ENCODE measurements at places on chromosomes 7 and 10. TPM values are rescaled to one million over a fixed set of nuclear protein-coding genes. Genes with fewer than 3 reads are reported as not detected.

GRCh38 chr10:72016608-72017300, 52.6 kb downstream of the CHST3 start:
- H3K36me3 ChIP-seq, result peaks cover 1% of the 10 kb centered on the region
- DNase-seq, result no peak
- H3K4me1 ChIP-seq, result peaks cover 30% of the 10 kb centered on the region
- peak overlapping the region; percentile 67 for H3K27ac ChIP-seq

DNA sequence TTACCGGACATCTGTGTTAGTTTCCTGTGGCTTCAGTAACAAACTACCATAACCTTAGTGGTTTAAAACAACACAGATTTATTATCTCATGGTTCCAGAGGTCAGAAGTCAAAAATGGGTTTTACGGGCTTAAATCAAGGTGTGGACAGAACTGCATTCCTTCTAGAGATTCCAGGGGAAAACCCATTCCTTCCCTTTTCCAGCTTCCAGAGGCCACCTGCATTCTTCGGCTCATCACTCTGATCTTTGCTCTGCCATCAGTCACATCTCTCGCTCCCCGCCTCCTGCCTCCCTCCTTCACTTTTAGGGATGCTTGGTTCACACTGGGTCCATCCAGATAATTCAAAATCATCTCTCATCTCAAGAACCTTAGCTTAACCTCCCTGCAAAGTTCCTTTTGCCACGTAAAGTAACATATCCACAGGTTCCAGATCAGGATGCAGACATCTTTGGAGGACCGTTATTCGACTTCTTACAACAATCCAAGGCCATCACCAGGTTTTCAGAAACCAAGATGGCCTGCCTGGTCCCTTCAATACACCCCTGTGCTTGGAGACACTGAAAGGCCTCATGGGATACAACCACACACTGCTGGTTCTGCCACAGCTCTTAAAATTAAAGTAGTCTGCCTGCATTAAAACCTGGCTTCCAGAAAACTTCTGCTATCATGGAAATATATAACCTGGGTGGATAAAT, 225.9 kb upstream of the MYO3A start:
- peak; percentile 51 for DNase-seq
- no peaks in the 10 kb centered on the region for H3K36me3 ChIP-seq
- H3K27me3 ChIP-seq, result no peaks in the 10 kb centered on the region
- no peak overlapping the region for H3K27ac ChIP-seq
- no peaks in the 10 kb centered on the region for H3K4me1 ChIP-seq
- H3K4me3 ChIP-seq, result no peak overlapping the region

- no peak for DNase-seq
- H3K36me3 ChIP-seq, result no peaks in the 10 kb centered on the region
- peaks cover 12% of the 10 kb centered on the region for H3K27me3 ChIP-seq
- H3K4me3 ChIP-seq, result no peak overlapping the region
These were observed 1.9 kb downstream of the APBB1IP start for GRCh38 chr10:26440088-26440470.

GRCh38 chr7:64744680-64745079, 49.5 kb upstream of the ZNF138 start:
- no peaks in the 10 kb centered on the region for H3K27me3 ChIP-seq
- no peak for DNase-seq
- H3K4me3 ChIP-seq, result no peak overlapping the region
- no peaks in the 10 kb centered on the region for H3K36me3 ChIP-seq

- no peaks in the 10 kb centered on the region for H3K27me3 ChIP-seq
- no peaks in the 10 kb centered on the region for H3K36me3 ChIP-seq
- no peak for DNase-seq
- H3K4me3 ChIP-seq, result no peak overlapping the region
- no peak overlapping the region for H3K27ac ChIP-seq
These were observed 16.0 kb upstream of the TRUB1 start for GRCh38 chr10:114922003-114922402.

DNA sequence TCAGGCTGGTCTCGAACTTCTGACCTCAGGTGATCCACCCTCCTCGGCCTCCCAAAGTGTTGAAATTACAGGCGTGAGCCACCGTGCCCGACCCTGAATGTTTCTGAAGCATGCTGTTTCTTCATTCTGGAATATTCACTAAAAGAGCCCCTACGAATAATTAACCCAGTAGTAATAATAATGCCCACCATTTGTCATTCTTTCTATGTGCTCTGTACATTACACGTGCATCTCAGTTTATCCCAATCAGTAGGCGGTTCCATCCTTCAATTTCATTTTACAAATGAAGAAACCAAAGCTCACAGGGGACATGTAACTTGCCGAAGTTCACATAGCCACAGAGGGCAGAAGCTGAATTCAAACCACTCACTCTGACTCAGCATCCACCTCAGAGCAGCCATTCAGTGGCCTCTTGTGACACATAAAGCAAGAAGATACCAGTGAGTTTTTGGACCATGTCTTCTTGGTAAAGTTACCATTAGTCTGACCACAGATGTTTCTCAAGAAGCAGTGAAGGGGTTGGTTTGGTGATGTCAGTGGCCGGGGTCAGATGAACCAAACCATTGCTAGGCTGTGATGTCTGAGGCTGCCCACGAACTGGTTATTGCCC, 71.9 kb upstream of the DUSP5 start:
- no peak for DNase-seq
- H3K36me3 ChIP-seq, result no peaks in the 10 kb centered on the region
- H3K27ac ChIP-seq, result peak overlapping the region; percentile 96
- H3K4me3 ChIP-seq, result peak overlapping the region; percentile 8
- peaks cover 52% of the 10 kb centered on the region for H3K4me1 ChIP-seq

DNA sequence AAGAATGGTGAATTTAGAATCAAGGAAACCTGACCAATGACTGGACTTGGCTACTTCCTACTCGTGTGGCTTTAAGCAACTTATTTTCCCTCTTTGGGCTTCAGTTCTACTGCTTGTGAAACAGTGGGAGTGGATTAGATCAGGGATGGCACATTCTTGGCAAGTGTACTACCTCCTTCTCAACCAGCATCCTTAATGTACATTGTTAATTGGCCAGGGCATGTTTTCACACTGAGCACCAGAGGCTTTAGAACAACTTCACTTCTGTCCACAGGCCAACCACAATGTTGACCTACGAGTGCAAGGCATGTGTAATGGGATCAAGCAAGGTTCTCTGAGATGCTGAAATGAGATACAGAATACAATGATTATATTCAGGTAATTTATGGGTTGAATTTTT, 315.3 kb downstream of the ADRA2A start:
- H3K4me1 ChIP-seq, result no peaks in the 10 kb centered on the region
- H3K27me3 ChIP-seq, result no peaks in the 10 kb centered on the region
- no peak for DNase-seq
- H3K4me3 ChIP-seq, result no peak overlapping the region

GRCh38 chr10:102476466-102477141, 25.3 kb upstream of the C10orf95 start:
- DNase-seq, result no peak
- no peaks in the 10 kb centered on the region for H3K4me1 ChIP-seq
- no peak overlapping the region for H3K4me3 ChIP-seq
- H3K36me3 ChIP-seq, result peaks cover 12% of the 10 kb centered on the region
- H3K27ac ChIP-seq, result no peak overlapping the region

DNA sequence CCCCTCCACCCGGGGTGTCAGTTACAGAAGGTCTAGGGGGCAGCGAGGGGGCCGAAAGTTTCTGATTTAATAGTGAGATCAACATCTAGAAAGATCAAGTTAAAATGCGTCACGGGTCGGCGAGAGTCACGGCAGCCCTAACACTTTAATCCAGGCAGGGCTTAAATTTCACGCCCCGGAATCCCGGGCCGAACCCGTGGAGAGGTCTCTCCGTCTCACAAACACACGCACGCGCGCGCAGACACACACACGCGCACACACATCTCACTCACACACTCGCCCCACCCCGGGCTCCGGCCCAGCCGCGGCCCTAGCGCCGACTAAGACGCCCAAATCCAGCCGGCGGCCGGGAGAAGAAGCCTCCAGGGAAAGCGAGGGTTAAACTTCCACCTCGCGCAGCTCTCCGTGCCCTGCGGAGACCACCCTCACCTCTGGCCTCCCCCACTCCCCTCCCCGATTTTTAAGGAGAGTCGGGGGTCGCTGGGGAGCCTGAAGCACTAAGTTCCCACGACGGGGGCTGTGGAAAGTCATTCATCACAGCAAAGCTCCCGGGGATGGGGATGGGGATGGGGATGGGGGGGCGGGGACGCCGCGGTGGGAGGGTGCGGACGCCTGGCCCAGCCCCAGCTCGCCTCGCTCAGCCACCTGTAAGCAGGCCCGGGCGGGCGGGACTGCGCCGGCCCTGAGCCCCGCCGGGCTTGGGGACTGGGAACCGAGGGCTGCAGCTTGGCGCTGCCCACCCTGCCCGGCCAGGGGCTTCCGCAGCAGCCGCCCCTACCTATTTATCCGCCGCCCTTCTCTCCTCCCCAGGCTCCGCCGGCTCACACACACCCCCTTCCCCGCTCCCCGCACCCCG, 1.6 kb downstream of the PDGFA start:
- peaks cover 6% of the 10 kb centered on the region for H3K36me3 ChIP-seq
- DNase-seq, result no peak
- peak overlapping the region; percentile 84 for H3K27ac ChIP-seq
- H3K4me1 ChIP-seq, result peaks cover 41% of the 10 kb centered on the region
- H3K27me3 ChIP-seq, result no peaks in the 10 kb centered on the region
- H3K4me3 ChIP-seq, result peak overlapping the region; percentile 86

DNA sequence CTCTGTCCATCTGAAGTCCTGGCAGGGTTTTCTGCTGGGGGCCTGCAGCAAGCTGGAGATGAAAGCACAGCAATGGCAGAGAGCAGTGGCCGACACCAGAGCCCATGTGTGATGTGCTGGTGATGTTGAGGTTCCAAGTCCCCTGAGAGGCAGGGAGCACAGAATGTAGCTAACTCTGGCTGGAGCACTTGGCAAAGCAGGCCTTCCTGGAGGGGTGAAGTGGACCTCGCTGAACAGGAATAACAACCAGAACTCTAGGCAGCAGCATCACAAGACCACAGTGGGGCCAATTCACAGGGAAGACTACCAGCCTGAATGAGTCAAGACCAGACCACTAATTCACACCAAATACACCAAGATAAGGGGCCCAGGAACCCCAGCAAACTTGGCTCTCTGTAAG, 22.8 kb upstream of the MSMB start:
- H3K4me3 ChIP-seq, result no peak overlapping the region
- H3K4me1 ChIP-seq, result no peaks in the 10 kb centered on the region
- no peaks in the 10 kb centered on the region for H3K27me3 ChIP-seq
- no peaks in the 10 kb centered on the region for H3K36me3 ChIP-seq

GRCh38 chr10:61139592-61139953, 195.6 kb upstream of the RHOBTB1 start:
- no peaks in the 10 kb centered on the region for H3K36me3 ChIP-seq
- DNase-seq, result no peak
- H3K4me1 ChIP-seq, result peaks cover 42% of the 10 kb centered on the region
- no peaks in the 10 kb centered on the region for H3K27me3 ChIP-seq
- peak overlapping the region; percentile 18 for H3K4me3 ChIP-seq
- H3K27ac ChIP-seq, result peak overlapping the region; percentile 58

- peaks cover 61% of the 10 kb centered on the region for H3K4me1 ChIP-seq
- no peak for DNase-seq
- H3K27me3 ChIP-seq, result no peaks in the 10 kb centered on the region
- no peak overlapping the region for H3K4me3 ChIP-seq
These were observed 4.7 kb upstream of the DEPP1 start for GRCh38 chr10:44983066-44983894.

DNA sequence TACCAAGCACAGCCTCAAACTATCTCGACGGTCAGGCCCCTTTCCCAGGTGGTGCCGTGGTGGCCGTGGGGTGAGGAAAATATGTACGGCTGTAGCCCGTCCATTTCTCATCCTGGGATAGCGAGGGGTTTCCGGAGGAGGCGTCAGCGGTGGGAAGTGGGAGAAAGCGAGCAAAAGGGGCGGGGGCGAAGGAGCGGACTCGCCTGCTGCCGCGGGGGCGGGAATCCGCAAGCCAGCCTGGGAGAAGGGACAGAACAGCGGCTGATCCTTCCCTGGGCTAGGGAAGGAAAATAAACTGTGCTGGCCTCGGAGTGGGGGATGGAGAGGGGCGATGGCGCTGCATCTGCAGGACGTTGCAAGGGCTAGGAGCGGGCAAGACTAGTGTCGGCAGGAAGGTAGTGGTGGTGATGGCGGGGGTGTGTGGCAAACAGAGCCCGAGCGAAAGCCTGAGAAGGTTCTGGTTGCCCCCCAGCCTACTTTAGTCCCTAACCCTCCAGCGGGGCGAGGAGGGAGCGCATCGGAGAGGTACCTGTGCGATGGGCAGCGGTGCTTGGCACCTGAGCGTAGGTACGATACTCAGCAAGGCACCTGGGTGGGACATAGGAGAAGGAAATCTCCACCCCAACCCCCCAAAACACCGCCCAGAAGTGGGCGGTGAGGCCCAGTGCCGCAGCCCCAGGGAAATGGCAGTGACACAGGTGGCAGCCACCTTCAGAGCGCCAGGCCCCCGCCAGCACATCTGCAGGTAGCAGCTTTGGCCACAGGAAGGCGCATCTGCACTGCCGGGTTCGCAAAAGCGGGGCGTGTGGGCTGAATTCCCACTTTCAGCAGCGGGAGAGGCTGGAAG, 49.9 kb upstream of the STEAP1B start:
- no peaks in the 10 kb centered on the region for H3K36me3 ChIP-seq
- H3K27me3 ChIP-seq, result peaks cover 63% of the 10 kb centered on the region
- peak overlapping the region; percentile 85 for H3K4me3 ChIP-seq
- DNase-seq, result no peak
- peaks cover 13% of the 10 kb centered on the region for H3K4me1 ChIP-seq

DNA sequence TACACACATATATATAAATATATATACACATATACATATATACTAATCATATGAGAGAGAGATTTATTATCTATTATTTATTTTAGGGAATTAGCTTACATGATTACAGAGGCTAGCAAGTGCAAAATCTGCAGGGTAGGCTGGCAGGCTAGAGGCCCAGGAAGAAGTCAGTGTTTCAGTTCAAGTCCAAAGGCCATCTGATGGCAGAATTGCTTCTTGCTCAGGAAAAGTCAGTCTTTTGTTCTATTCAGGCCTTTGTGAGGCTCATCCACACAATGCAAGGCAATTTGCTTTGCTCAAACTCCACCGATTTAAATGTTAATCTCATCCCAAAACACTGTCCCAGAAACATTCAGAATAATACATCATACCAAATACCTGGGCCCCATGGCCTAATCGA, 2.6 kb upstream of the C10orf120 start:
- H3K36me3 ChIP-seq, result no peaks in the 10 kb centered on the region
- no peak overlapping the region for H3K4me3 ChIP-seq
- DNase-seq, result no peak
- H3K4me1 ChIP-seq, result peaks cover 1% of the 10 kb centered on the region

- no peaks in the 10 kb centered on the region for H3K4me1 ChIP-seq
- H3K36me3 ChIP-seq, result no peaks in the 10 kb centered on the region
- H3K27me3 ChIP-seq, result no peaks in the 10 kb centered on the region
- no peak for DNase-seq
- H3K27ac ChIP-seq, result no peak overlapping the region
These were observed 535.6 kb upstream of the KCND2 start for GRCh38 chr7:119737390-119737789.

GRCh38 chr10:110395350-110396283, 90.9 kb upstream of the SMNDC1 start:
- no peak overlapping the region for H3K4me3 ChIP-seq
- H3K36me3 ChIP-seq, result no peaks in the 10 kb centered on the region
- no peak for DNase-seq
- no peaks in the 10 kb centered on the region for H3K27me3 ChIP-seq

PLCE1 gene
- 7.0 TPM for total RNA-seq

MUC3A gene
- not detected for total RNA-seq

GOLGA7B gene
- not detected for total RNA-seq

BMPER gene
- total RNA-seq, result 0.50 TPM

EEF1AKMT2 gene
- 21.9 TPM for total RNA-seq

FOXK1 gene
- 63.1 TPM for total RNA-seq

ACTR3C gene
- not detected for total RNA-seq

RTKN2 gene
- total RNA-seq, result 2.4 TPM

Measured in osteocyte (in vitro differentiated cells).